SW480 (cell line): ENCODE measurements at places on chromosomes 7 and 10.
A peak's percentile ranks its signal among the peaks of the same experiment; 100 is the strongest.

DNA sequence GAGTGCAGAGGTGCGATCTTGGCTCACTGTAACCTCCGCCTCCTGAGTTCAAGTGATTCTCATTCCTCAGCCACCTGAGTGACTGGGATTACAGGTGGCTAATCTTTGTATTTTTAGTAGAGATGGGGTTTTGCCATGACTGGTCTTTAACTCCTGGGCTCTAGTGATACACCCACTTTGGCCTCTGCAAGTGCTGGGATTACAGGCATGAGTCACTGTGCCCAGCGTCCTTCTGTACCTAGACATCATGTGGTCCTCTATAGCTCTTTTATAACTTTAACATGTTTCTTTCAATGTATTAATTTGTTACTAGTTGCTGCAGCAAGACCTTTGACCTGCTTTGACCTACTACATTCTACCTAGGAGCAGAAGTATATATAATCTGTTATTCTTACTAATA, 38.7 kb upstream of the BICC1 start:
- no peak for DNase-seq

GRCh38 chr10:86647773-86648703, 6.3 kb upstream of the OPN4 start:
- no peak for DNase-seq

DNA sequence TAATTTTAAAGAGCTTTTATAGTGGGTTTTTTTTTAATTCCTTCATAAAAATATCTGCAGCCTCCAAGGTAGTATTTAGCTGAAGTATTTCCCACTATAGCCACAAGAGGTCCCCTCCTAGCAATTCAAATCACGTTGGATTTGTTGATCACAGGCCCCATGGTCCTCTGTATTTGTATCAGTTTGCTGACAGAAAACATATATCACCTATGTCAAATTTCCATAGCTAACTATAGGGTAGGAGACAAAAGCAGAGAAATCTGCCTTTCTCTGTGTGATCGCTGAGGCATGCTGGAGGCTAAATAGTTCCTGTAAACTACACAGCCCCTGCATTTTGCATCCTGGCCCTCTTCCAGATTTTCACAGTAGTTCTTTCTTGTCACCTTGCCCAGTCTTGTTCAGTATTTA, 1.7 kb upstream of the CTNNA3 start:
- DNase-seq, result peak; percentile 39

- DNase-seq, result no peak
Observed at GRCh38 chr10:66822801-66823200, 103.0 kb upstream of the LRRTM3 start.

GRCh38 chr10:106935978-106936451, 228.5 kb downstream of the SORCS1 start:
- no peak for DNase-seq

GRCh38 chr10:124802313-124802675, 675 bp downstream of the ABRAXAS2 start:
- DNase-seq, result peak; percentile 18

GRCh38 chr7:16484453-16485158, 19.1 kb upstream of the SOSTDC1 start:
- peak; percentile 98 for DNase-seq

DNA sequence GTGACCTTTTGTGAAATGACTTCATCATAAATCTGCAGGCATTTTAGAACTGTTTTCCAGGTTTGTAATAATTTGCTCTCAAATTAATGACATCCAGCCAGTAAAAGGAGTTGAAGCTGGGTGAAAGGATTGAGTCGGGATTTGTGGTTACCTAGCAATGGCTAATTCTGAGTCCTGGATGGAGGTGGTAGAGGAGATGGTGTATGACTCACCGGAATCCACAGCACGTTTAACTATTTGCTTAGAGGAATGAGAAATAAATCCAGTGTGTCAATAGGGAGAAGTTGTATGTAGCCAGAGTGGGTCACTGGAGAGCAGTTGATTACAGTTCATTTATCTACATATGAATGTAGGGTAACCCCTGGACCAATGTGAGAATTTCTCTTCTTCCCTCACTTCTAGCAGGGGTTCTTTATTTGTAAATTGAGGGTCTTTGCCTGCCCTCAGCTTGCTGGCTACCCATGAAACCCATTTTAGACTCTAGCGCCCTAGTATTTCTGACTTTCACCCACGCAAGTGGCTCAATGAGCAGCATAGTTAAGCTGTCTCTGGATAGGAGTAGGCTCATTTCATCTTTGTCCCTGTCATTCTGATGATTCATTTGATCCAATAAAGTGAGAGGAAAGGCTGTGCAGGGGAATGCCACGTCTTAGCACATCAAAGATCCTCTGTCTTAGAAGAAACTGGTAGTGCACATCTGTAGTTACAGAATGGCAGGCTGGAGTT, 547.8 kb downstream of the SORCS3 start:
- DNase-seq, result peak; percentile 73

DNA sequence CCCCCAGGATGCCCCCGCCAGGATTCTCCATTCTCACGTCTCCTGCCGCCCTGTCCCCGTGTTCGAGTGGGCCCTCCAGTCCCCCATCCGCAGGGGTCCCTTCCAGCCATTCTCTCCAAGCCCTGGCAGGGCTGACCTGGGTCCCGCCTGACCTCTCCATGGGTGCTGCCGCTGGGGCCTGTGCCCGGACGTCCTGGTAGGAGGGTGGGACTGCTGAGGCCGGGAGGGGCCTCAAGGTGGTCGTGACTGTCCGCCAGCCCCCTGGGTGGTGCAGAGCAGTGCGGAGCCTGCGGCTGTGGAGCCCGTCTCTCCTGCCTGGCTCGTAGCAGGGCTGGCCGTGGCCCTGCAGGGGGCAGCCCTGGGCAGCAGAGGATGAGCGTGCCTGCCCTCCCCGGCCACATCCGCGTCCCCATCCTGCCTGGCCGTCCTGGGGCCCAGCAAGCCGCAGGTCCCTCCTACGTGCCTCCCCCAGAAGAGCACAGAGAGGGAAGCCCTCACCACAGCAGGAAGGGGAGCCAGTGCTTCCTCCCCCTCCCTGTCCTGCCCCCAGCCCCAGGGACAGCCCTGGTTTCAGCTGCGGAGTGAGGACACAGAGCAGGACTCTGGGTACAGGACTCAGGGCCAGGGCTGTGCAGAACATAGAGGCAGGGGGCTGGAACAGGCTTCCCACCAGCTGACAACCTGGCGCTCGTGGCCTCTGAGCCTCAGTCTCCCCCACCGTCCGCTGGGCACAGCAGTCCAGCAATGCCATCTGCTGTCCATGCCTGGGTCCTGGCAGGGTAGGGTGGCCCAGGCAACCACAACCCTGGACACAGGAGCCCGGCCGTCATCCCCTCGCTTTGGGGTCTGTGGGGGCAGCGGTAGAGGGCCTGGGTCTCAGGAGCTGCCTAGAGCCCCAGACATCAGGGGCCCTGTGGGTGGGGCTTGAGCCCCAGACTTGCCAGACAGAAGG, 1.5 kb upstream of the GRIFIN start:
- DNase-seq, result peak; percentile 75

- no peak for DNase-seq
Observed at GRCh38 chr10:104339469-104340110, 1.3 kb upstream of the ITPRIP start.

DNA sequence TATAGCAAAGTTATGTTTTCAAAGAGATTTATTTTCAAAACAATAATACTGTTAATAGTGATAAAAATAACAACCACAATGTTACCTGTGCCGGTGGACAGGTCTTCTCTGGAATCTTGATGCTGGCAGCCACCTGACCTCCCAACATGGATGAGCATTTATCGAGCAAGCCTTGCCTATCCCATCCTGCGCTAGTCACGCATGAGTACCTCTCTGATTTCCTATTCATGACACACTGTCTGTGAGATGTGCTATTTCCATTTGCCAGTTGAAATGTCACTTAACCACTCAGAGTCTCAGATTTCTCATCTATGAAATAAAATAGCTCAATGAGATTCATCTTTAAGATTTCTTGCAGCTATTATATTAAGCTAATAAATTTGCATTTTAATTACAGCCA, 341.2 kb upstream of the VWC2 start:
- DNase-seq, result no peak

- DNase-seq, result no peak
Observed at GRCh38 chr10:56231436-56231835, 129.6 kb downstream of the ZWINT start.

- no peak for DNase-seq
Observed at GRCh38 chr10:35394411-35394851, 58.1 kb downstream of the CCNY start.

- no peak for DNase-seq
Observed at GRCh38 chr7:119967221-119967620, 305.8 kb upstream of the KCND2 start.

- DNase-seq, result no peak
Observed at GRCh38 chr10:118258285-118258684, 83.8 kb downstream of the FAM204A start.

- no peak for DNase-seq
Observed at GRCh38 chr7:133709036-133709880, 417.9 kb upstream of the LRGUK start.

- no peak for DNase-seq
Observed at GRCh38 chr7:50207251-50207564, 97.3 kb upstream of the IKZF1 start.

- DNase-seq, result peak; percentile 3
Observed at GRCh38 chr10:58384544-58384998, 639 bp upstream of the TFAM start.

DNA sequence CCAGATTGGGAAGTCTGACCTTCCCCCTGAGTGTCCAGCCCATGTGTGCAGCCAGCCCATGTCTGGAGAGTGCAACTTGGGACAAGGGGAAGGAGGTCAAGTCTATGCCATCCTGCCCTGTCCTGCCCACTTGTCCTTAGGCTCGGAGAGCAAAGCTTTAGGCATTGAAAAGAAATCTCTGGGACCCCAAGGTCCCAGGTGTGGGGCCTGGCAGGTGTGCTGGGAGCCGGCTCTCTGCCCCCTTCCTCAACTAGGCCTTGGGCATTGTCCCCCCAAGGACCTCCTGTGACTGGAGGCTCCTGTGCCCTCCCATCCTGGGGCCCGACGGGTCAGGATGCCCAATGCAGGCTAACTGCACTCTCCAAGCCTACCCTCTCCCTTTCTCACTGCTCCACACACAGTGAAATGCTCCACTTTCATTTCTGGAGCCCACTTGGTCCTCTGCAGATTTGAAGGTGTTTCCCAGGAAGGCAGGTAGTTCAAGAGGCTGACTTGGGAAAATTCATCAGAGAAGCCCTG, 124.7 kb downstream of the PTPN20 start:
- no peak for DNase-seq

- no peak for DNase-seq
Observed at GRCh38 chr10:53786236-53786900, 1013.8 kb upstream of the MBL2 start.

DNA sequence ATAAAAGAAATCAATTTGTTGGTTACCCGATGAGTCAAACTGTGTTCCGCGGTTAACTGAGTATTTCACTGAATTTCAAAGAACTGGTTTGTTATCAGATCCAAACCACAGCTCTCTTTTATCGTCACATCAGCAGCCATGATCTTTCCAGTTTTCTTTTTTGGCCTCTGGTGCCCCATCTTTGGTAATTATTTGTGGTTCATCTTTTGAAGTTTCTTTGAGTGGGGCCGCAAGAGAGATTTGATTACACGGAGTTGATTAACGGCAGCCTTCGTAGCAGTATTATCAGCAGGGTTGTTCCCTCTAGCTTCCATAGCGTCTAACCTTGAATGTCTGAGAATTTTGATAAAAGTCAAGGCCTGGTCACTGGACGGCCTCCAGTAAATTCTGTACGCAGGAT, 154.9 kb upstream of the TNRC18 start:
- DNase-seq, result peak; percentile 81

DNA sequence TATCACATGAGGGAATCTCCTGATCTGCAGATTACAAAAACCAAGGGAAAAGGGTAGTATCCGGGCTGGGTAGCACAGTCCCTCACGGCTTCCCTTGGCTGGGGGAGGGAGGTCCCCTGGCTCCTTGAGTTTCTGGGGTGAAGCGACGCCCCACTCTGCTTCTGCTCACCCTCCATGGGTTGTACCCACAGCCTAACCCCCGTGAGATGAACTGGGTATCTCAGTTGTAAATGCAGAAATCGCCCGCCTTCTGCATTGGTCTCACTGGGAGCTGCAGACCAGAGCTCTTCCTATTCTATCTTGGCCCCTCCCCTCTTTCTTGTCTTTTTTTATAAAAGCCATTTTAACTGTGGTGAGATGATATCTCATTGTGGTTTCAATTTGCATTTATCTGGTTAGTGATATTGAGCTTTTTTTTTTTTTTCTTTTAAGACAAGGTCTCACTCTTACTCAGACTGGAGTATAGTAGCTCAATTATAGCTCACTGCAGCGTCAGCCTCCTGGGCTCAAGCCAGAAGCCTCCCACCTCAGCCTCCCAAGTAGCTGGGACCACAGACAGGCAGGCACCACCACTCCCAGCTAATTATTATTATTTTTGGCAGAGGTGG, 87.8 kb downstream of the ABCC2 start:
- DNase-seq, result no peak

DNA sequence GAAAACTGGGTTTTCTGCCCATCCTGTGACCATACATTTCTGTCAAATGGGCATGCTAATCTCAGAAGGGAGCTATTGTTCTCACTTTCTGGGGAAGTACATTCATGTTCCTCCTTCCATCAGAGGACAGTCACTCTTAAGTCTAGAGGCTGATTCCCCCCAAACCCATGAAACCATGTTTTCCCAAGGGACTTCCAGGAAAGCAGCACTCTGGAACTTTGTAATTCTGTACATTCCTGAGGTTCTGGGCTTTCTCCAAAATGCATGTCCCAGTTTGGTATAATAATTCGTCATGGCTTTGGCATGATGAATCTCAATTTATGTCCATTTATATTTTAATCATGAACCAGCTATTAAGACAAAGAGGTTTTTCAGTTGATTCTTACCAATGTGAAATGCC, 688.1 kb downstream of the LRMDA start:
- DNase-seq, result no peak

DNA sequence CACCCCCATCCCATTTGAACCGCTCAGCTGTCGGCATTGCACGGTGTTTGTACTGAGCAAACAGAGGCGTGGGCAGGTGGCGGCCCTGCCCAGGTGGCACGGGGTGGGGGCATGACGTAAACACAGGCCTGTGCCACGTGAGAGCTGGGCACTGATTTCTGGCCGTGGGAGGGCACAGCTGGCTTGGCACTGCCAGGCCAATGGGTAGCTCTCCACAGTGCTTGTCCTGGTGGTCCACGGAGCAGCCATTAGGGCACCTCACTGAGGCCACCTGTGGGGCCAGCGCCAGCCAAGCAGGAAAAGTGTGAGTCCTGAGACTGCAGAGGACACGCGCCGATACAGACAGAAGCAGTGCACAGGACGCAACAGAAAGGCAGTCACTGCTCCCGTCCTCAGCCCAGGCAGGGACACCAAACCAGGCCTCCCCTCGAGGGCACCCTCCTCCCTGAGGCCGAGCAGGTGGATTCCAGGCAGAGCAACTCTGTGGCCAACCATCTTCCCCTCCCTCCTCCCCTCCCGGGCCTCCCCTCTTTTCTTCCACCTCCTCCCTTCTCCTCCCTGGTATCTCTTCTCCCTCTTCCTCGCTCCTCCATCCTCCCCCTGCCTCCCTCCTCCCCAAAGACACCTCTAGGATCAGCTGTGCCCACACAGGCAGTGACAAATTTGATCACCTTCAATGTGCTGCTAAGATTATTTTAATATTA, 258.7 kb downstream of the ELFN1 start:
- no peak for DNase-seq
